NCI-H1436 (cell line): ENCODE measurements at places on chromosomes 4 and X.
A peak's percentile ranks its signal among the peaks of the same experiment; 100 is the strongest.

GRCh38 chr4:38266616-38267015 lies 306.4 kb downstream of the PTTG2 start:
- DNase-seq: no peak

- no peak for DNase-seq
Observed at GRCh38 chr4:77905651-77906263, 43.1 kb downstream of the MRPL1 start.

GRCh38 chr4:7427831-7428260 lies 6.9 kb downstream of the PSAPL1 start:
- DNase-seq: no peak

DNA sequence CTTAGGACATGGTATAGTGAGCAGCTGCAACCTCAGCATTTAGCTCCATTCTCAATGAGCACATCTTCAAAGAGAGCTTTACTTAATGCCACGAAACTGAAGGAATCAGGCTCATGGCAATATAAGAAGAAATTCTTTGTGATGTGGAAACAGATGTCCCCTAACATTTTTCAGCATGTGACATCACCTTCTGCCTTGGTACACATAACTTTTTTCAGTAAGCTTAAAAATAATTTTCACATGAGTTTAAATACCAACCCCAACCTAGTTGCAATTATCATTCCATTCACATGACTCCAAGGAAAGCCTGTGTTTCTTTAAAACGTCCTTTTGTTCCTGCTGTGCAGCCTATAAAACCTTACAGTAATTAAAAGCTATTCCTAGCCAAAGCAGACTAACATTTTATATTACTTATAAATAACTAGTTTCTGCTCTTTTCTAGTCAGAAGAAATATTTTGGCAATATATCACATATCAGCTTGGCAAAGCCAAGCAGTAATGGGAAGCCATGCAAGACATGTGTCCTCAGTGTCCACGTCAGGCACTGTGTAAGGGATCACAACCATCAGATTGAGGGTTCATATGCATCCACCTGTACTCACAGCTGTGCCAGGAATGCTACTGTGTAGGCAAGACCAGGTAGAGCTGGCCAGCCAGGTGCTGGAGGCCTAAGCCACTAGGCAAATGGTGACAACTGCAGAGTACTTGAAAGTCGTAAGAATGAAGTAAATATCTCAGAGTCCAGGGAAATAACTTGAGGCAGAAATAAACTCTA lies 466.6 kb downstream of the INPP4B start:
- no peak for DNase-seq

GRCh38 chr4:78722320-78722719 lies 53.8 kb upstream of the BMP2K start:
- no peak for DNase-seq

DNA sequence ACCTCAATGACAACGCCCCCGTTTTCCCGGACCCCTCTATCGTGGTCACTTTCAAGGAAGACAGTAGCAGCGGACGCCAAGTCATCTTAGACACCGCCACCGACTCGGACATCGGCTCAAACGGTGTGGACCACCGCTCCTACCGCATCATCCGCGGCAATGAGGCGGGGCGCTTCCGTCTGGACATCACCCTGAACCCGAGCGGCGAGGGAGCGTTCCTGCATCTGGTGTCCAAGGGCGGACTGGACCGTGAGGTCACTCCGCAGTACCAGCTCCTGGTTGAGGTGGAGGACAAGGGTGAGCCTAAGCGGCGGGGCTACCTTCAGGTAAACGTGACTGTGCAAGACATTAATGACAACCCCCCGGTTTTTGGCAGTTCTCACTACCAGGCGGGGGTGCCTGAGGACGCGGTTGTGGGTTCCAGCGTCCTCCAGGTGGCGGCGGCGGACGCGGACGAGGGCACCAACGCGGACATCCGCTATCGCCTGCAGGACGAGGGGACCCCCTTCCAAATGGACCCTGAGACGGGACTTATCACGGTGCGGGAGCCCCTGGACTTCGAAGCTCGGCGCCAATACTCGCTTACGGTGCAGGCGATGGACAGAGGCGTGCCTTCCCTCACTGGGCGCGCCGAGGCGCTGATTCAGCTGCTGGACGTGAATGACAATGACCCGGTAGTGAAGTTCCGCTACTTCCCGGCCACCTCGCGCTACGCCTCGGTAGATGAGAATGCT lies 2.2 kb downstream of the FAT4 start:
- DNase-seq: no peak

GRCh38 chr4:91113130-91113706 lies 986.0 kb downstream of the CCSER1 start:
- peak; percentile 29 for DNase-seq

- peak; percentile 14 for DNase-seq
Observed at GRCh38 chr4:57037982-57038604, 59.4 kb downstream of the POLR2B start.
